ENCODE measurements at places on chromosomes 1 and 21. TPM values are rescaled to one million over a fixed set of nuclear protein-coding genes. Genes with fewer than 3 reads are reported as not detected.
A peak's percentile ranks its signal among the peaks of the same experiment; 100 is the strongest.

The PEX19 gene
- 64.0 TPM for total RNA-seq

DNA sequence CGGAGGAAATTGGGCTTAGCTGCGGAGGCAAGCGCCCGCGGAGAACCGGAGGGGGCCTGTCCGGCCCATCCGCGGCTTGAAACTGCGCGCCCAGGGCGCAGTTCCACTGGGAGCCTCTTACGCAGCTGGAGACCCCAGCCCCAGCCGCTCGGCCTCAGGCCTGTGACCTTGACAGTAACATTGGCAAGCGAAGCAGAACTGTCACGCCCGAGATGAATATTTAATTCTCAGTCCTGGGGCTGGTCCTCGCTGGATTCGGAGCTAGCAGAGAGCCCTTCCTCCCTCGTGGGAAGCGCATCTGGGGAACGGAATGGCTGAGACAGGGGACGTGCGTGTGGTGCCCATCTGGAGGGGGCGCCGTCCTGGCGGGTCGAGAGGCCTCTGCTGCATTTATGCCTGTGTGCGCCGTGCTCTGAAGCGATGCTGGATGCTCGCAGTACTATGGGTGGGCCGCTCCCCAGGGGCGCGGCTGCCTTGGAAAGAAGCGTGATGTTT, 928 bp downstream of the SLC6A17 start:
- no peak for DNase-seq
- no peaks in the 10 kb centered on the region for H3K36me3 ChIP-seq
- H3K4me1 ChIP-seq: no peaks in the 10 kb centered on the region
- no peak overlapping the region for H3K4me3 ChIP-seq
- peaks cover 43% of the 10 kb centered on the region for H3K27me3 ChIP-seq

GRCh38 chr1:230791986-230792564, 44.9 kb downstream of the CAPN9 start:
- no peaks in the 10 kb centered on the region for H3K36me3 ChIP-seq
- DNase-seq: no peak
- no peaks in the 10 kb centered on the region for H3K4me1 ChIP-seq
- no peak overlapping the region for H3K4me3 ChIP-seq
- no peak overlapping the region for H3K27ac ChIP-seq

DNA sequence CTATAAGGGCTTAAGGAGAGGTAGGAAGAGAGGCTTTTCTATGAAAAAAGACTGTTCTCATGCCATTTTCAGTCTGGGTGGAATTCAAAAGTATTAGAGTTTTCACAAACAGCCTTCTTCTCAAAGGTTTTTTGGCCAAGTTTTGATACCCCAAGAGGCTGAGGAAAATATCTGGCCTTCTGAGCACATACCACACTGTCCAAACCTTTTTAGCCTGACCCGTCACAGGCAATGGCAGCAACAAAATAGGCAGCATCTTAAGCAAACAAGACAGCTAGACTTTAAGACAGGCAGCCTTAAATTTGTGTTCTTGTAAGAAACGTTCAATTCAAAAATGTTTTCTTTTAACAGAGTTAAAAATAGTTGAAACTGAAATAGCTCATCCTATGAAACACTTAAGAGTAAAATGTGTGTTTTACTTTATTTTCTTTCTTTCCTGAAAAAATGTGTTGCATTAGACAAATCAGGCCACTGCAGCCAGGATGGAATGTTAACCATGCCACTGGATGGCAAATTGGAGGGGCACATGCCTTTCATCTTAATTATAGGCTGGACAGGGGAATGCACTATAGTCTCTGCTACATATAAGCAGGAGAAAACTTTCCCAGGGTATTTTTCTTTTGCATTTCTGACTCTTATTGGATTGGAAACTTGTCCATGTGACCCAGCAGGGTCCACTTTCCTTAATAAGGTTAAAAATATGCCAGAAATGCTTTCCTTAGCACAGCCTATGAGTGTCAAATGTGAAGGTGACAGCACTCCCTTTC, 315.0 kb downstream of the TGFB2 start:
- no peak for DNase-seq
- peaks cover 61% of the 10 kb centered on the region for H3K4me1 ChIP-seq
- no peaks in the 10 kb centered on the region for H3K27me3 ChIP-seq
- H3K27ac ChIP-seq: peak overlapping the region; percentile 94
- peak overlapping the region; percentile 39 for H3K4me3 ChIP-seq
- H3K36me3 ChIP-seq: peaks cover 4% of the 10 kb centered on the region

- H3K4me3 ChIP-seq: no peak overlapping the region
- no peak for DNase-seq
- no peaks in the 10 kb centered on the region for H3K4me1 ChIP-seq
- peaks cover 5% of the 10 kb centered on the region for H3K36me3 ChIP-seq
Measured at GRCh38 chr1:202516434-202516877, 168.0 kb downstream of the PPP1R12B start.

The TEX38 gene
- not detected for total RNA-seq

The ERICH3 gene
- 0.15 TPM for total RNA-seq

DNA sequence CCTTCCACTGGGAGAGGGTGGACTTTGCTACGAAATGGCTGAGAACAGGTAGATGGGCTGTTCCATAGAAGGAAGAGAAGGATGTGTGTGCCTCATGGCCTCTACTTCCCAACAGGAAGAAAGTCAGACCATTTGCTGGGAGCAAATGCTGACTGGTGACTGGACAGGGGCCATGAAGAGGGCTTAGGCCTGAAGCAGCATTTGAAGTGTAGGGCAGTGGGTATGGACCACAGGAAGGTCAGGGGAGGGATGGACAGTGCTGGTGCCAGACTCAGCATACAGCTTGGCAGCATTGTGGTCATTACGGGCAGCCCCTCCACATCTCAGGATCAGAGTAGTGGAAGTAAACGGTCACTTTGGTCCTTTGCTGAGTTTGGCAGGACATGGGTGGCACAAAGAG, 275.7 kb downstream of the MATN1 start:
- no peak overlapping the region for H3K4me3 ChIP-seq
- peaks cover 73% of the 10 kb centered on the region for H3K27me3 ChIP-seq
- H3K4me1 ChIP-seq: no peaks in the 10 kb centered on the region
- no peak for DNase-seq

The SLC44A3 gene
- total RNA-seq: 32.0 TPM

The LAMC2 gene
- total RNA-seq: 498 TPM

The NFIA gene
- 38.6 TPM for total RNA-seq

- no peak overlapping the region for H3K4me3 ChIP-seq
- H3K36me3 ChIP-seq: peaks cover 7% of the 10 kb centered on the region
- no peak overlapping the region for H3K27ac ChIP-seq
- no peaks in the 10 kb centered on the region for H3K27me3 ChIP-seq
Measured at GRCh38 chr1:205929496-205930194, 13.6 kb downstream of the SLC26A9 start.

GRCh38 chr1:168368131-168368530, 87.5 kb downstream of the TBX19 start:
- no peak overlapping the region for H3K27ac ChIP-seq
- H3K36me3 ChIP-seq: no peaks in the 10 kb centered on the region
- H3K4me1 ChIP-seq: peaks cover 27% of the 10 kb centered on the region
- H3K27me3 ChIP-seq: no peaks in the 10 kb centered on the region
- no peak for DNase-seq

The FCRLB gene
- 1.9 TPM for total RNA-seq

Measured in Calu3 (cell line).